HFFc6 (cell line): ENCODE measurements at places on chromosomes 4 and X. TPM values are rescaled to one million over a fixed set of nuclear protein-coding genes. Genes with fewer than 3 reads are reported as not detected.

GRCh38 chr4:6601661-6602250 lies 26.8 kb downstream of the MAN2B2 start:
- no peaks in the 10 kb centered on the region for H3K27me3 ChIP-seq
- H3K27ac ChIP-seq: no peak overlapping the region
- DNase-seq: no peak
- H3K36me3 ChIP-seq: peaks cover 22% of the 10 kb centered on the region
- no peaks in the 10 kb centered on the region for H3K4me1 ChIP-seq
- no peak overlapping the region for H3K4me3 ChIP-seq

The ODAPH gene
- not detected in 3 replicates for total RNA-seq

GRCh38 chr4:119260528-119260927 lies 48.0 kb downstream of the USP53 start:
- H3K27ac ChIP-seq: peak overlapping the region; percentile 19; the same call in 1 of the 2 replicates
- no peak for DNase-seq
- no peak overlapping the region for H3K4me3 ChIP-seq
- H3K4me1 ChIP-seq: peaks cover 6% of the 10 kb centered on the region; the same call in 1 of the 2 replicates

The SRPX2 gene
- total RNA-seq: 21.3 to 28.8 TPM (median 22.6 TPM) in 3 replicates

The NPY1R gene
- total RNA-seq: not detected in 3 replicates

DNA sequence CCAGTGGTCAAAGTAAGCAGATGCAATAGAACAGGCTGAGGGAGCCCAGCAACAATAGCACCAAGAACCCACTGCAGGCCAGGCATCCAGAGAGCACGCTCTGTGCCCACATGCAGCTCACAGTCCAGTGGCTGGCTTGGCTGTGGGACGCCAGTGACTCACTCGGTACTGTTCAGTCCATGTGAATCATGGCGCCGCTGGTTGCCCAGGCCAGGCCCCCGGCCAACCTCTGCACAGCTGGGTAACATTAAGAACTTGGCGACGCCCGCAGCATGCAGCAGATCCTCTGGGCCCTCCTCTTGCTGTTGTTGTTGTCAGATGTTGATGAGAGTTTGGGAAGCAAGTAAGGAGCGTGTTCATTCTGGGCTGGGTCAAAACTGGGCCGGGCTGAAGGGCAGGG lies 60.5 kb downstream of the MSX1 start:
- no peaks in the 10 kb centered on the region for H3K36me3 ChIP-seq
- no peak overlapping the region for H3K4me3 ChIP-seq
- H3K4me1 ChIP-seq: no peaks in the 10 kb centered on the region
- DNase-seq: peak; percentile 1
- H3K27ac ChIP-seq: no peak overlapping the region

The CYLC1 gene
- not detected in 3 replicates for total RNA-seq

DNA sequence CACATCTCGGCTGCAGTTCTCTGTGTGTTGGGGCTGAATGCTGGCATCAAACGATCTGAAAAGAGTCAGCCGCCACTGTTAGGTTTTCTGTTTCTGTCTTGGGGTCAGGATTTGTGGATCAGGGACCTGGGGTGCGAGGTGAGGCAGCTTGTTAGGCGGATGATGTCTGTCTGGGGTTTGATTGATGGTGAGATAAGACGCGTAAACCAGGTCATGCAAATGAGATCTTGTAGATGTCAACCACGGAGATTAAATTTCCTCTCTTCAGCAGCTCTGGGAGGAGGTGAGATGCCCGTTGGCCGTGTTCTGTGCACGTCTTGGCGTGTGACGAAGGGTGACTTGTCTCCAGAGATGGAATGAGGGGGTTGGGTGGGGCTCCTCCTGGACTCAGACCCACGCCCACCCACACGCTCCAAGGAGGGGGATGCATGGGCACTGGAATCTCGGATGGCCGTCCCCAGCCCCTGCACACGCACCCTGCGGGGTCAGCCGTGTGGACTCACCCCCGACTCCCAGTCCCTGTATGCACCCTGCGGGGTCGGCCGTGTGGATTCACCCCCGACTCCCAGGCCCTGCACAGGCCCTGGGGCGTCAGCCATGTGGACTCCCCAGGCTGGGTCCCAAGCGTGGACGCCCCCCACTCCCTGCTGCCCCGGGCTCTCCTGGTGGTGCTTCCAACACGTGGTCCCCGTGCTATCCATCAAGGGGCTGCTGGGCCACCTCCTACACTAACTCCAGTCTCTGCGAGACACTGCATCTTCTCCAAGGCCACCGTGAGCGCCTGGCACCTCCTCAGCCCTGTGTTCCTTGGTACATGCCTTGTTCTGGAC lies 16.0 kb upstream of the UVSSA start:
- no peaks in the 10 kb centered on the region for H3K4me1 ChIP-seq
- no peaks in the 10 kb centered on the region; the same call in none of the 2 replicates for H3K27me3 ChIP-seq
- peaks cover 18% of the 10 kb centered on the region for H3K36me3 ChIP-seq
- no peak overlapping the region for H3K4me3 ChIP-seq
- DNase-seq: no peak

DNA sequence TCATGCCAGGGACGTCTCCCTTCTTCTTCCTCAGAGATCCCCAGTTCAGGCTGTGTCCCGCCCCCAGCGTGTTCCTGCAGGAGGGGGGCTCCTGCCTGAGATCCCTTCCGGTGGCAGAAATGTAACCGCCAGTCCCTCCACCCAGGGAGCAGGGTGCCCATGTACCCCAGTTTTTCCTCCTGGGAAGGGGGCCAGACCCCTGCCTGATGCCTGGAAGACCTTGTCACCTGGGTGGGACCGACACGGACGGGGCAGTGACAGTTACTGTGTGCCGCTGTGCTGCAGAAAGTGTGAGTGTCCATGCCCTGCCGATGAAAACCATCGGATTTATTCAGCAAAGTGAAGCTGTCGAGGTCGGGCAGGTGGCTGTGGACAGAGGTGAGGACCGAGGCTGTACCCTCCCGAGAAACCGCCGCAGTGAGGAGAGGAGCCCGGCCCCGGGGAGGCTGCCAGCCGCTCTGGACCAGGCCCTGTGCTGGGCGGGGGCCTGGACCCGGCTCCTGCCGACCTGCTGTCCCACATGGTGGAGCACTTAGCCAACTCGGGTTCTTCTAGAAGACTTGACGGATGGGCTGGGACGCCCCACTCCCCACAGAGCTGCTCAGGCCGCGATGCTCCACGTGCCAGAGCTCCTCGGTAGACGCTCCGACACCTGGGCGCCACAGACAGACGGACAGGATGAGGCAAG lies 36.7 kb upstream of the HMX1 start:
- H3K4me3 ChIP-seq: no peak overlapping the region
- no peak for DNase-seq
- H3K27me3 ChIP-seq: peaks cover 25% of the 10 kb centered on the region
- H3K27ac ChIP-seq: no peak overlapping the region
- no peaks in the 10 kb centered on the region for H3K36me3 ChIP-seq
- peaks cover 8% of the 10 kb centered on the region; the same call in 1 of the 2 replicates for H3K4me1 ChIP-seq

DNA sequence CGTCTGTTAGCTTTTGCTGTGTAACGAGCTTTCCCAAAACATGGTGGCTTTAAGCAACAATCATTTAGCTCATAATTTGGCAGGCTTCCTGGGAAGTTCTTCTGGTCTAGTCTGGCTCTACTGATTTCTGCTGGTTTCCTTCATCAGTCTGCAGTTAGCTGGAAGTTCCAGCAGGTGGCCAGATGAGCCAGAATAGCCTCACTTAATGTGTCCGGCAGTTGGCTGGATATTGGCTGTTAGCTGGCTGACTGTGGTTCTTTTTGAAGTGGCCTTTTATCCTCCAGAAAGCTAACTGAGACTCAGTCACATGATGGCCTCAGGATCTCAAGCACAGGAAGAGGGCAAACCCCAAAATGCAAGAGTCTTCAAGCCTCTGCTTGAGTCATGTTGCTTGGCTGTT lies 34.9 kb downstream of the FTHL17 start:
- H3K36me3 ChIP-seq: no peaks in the 10 kb centered on the region
- peaks cover 4% of the 10 kb centered on the region for H3K27me3 ChIP-seq
- H3K27ac ChIP-seq: no peak overlapping the region; the same call in 1 of the 2 replicates
- H3K4me1 ChIP-seq: peaks cover 14% of the 10 kb centered on the region
- DNase-seq: peak; percentile 53
